ENCODE measurements at places on chromosomes 7 and 10.

DNA sequence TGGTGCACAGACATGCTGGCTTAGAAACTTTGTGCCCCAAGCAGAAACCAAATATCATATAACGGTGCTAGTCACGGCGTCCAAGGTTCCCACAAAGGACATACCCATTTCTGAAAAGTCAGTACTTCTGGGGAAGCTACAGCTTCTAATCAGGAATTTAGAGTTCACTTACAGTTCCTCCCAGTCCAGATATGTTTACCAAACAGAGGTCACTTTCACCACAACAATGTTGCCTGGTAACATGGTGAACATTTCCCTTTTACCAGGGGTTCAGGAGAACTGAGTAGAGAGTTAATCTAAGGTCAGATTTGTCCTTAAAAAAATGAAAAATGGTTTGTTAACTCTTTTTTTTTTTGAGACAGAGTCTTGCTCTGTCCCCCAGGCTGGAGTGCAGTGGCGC lies 265.9 kb upstream of the MKLN1 start:
- no peak for DNase-seq

DNA sequence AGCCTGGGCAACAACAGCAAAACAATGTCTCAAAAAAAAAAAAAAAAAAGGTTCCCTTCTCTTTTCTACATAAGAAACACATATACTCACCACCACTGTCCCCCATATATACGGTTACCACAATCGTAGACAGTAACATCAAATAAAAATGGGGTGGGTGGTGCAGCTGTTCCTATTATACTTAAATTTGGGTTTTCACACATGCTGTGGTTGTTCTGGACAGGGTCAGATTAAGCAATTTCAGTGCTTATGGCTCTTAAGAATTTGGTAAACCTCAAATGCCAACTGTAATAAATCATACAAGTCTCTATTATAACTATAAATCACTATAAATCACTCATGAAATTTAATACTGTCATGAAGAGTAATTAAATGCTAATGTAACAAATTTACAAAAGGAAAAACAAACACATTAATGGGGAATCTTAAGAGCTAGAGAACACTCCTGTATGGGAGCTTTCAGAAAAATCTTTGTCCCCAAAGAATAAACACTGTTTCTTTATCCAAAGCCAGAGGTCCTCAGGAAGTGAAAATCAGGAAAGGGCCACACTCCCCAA lies 143.6 kb downstream of the GLI3 start:
- no peak for DNase-seq

GRCh38 chr10:80501381-80501912 lies 36.3 kb upstream of the SH2D4B start:
- DNase-seq, result no peak

DNA sequence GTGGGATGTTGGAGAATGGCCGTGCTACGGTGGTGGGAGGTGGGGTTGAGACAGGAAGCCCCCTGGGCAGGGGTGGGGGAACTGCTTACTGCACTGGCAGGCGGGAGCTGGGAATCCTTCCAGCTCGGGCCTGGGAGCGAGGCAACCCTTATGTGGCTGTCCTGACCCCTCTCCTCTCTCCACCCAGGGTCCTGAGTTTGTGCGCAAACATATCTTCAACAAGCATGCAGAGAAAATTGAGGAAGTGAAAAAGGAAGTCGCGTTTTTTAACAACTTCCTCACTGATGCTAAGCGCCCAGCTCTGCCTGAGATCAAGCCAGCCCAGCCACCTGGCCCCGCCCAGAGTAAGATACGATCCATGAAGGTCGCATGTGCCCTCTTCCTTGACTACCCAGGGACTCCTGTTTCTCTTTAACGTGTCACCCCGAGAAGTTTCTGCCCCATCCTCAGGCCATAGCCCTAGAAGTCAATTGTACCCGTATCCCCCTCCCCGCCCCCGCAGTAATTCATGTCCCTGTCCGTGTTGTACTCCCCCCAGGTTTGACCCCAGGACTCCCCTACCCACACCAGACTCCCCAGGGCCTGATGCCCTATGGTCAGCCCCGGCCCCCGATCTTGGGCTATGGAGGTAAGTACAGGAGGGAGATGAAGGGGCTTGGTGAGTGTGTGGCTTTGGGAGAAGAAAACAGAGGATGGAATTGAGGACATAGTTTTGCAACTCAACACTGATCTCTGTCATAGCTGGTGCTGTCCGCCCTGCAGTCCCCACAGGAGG lies 1.8 kb downstream of the UFSP1 start:
- no peak for DNase-seq

DNA sequence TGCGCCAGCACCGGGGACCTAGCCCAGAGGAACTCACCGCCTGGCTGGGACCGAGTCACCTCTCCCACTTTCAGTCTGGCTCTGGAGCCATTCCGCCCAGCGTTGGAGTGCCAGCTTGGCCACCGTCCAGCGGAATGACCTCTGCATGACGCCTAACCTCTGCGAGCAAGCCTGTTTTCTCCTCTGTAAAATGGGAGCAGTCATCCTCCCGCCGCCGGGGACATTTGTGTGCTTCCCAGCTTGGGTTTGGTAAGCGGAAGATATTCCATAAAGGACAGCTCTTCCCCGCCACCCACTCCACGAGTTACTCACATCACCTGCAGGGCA lies 1.3 kb upstream of the ZCCHC24 start:
- DNase-seq, result no peak

- DNase-seq, result no peak
Observed at GRCh38 chr10:74024600-74024999, 26.7 kb downstream of the VCL start.

GRCh38 chr7:158322616-158323530 lies 264.8 kb downstream of the PTPRN2 start:
- DNase-seq, result no peak

- no peak for DNase-seq
Observed at GRCh38 chr10:66996996-66997395, 71.2 kb downstream of the LRRTM3 start.

GRCh38 chr7:2760098-2760889 lies 72.3 kb downstream of the AMZ1 start:
- no peak for DNase-seq

DNA sequence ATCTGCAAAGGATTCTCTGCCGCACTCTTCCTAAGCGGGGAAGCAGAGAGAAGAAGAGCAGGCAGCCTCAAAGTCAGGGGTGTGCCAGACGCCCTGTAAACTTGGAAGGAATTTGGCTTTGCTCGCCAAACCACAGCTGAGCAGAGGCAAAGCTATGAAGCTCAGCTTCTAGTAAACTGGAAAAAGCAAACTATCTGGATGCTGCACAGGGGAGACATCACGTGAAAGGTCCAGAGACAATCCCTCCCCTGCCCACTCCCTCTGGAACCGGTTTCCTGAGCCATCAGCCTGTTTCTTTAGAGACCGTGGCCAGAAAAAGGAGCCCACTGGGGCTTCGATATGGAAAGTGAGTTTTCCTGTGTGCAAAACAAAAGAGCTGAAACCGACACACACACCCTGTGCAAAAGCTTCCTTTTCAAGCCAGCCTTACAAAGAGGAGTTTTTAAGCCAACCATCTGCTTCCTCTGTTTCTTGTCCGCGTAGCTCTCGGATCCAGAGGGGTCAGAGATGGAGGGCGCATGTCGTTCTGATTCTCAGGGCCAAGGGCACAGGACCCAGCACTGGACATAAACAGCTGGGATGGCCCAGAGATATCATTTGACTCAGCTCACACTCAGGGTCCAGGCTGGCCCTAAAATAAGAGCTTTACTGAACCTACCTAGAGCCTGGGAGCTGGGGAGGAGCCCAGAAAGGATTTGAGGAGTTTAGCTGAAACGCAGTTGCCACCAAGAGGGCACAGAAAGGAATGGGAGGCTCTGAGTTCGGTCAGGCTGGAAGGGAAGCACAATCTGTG lies 58.2 kb upstream of the DNAAF5 start:
- DNase-seq, result peak; percentile 46

- no peak for DNase-seq
Observed at GRCh38 chr7:18402488-18403183, 92.9 kb upstream of the HDAC9 start.

DNA sequence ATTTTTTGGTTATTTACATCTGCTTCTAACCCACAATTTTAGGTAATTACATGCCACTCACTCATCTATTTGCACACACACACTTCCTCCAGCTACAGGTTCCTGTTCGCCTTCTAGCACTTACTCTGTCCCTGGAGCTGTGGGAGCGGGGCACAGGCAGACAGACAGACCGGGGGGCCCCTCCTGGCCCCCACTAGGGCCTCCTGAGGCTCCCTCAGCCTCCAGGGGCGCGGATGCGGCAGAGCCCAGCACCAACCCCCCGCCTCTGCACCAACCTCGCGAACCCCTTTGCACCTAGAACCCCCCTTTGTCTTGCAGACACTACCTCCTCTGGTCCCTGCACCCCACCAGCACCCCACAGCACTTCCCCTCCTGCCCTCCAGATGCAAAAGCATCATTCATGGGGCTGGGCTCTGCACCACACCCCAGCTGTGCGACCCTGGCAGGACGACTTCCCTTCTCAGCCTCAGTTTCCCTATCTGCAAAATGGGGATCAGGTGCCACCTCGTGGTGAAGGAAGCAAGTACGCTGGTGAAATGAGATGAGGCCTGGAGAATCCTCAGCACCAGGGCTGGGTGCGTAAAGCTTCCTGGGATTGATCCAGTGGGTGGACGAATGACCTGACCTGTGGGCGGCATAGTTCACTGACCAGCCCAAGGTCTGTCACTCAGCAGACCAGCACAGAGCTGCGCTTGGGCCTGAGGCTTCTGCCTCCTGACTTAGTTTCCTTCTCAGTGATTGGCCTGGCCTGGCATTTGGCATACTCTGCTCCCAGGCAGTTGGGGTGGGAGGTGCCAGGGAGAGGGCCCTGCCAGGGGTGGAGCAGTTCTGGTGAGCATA lies 37.9 kb downstream of the ELFN1 start:
- DNase-seq, result no peak

DNA sequence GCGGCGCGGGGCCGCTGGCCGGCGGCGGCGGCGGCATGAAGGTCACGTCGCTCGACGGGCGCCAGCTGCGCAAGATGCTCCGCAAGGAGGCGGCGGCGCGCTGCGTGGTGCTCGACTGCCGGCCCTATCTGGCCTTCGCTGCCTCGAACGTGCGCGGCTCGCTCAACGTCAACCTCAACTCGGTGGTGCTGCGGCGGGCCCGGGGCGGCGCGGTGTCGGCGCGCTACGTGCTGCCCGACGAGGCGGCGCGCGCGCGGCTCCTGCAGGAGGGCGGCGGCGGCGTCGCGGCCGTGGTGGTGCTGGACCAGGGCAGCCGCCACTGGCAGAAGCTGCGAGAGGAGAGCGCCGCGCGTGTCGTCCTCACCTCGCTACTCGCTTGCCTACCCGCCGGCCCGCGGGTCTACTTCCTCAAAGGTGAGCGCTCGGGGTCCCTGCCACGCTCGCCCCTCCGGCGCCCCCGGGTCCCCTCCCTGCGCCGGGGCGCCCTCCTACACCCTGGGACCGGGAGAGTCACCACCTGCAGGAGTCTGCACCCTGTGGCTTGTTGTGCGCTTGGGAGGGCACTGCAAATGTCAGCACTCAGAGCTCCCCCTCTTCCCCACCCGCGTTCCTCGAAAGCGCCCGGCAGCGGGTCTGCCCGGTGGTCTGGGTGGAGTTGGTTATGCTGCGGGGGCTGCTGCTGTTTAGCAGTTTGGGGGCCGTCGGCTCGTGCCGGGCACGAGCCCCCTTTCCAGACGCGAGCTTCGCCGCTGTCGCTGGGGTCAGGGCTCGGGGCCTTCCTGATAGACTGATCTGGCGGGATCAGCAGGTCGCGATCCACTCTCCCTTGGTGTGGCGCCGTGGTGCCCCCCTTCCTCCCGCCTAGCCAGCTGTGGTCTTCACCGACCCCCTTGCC lies 627 bp downstream of the DUSP5 start:
- no peak for DNase-seq

GRCh38 chr7:158537516-158537882 lies 50.1 kb downstream of the PTPRN2 start:
- DNase-seq, result no peak

DNA sequence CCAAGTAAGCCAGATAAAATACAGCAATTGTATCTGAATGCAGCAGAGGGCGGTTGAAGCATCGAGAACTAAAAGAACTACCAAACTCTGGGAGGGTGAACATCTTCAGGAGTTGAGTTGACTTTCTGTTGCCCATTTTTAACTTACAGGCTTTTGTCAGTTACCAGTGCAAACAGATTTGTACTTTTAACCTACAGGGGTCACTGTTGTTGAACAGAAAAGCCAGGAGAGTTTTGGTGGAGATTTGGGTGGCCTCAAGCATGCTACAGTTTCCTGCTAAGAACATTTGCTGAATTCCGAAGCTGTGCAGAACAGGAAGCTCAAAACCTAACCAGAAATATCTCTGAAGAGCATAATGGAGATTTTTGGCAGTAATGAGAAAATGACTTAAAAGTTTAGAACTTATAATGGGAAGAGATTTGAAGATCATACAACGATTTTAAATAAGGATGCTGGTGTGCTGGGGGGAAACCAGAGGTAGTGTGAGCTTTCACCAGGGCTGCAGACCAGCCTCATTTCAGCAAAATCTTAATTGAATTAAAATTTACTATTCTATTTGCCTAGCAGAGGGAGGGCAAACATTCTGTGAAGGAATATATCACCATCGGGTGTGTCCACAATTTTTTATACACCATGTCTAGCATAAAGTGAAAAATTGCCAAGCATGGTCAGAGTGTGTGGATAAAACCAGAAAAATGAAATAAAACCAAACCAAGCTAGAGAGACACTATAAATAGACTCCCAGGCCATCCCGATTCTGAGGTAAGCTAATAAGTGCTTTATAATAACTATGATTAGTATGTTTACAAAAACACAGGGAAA lies 208.6 kb upstream of the CCDC6 start:
- peak; percentile 43 for DNase-seq

GRCh38 chr10:4234661-4235060 lies 449.7 kb upstream of the KLF6 start:
- no peak for DNase-seq
